ENCODE measurements at places on chromosomes 4 and X.

- DNase-seq, result no peak
These were observed 26.6 kb downstream of the VSIG4 start for GRCh38 chrX:66013194-66013816.

DNA sequence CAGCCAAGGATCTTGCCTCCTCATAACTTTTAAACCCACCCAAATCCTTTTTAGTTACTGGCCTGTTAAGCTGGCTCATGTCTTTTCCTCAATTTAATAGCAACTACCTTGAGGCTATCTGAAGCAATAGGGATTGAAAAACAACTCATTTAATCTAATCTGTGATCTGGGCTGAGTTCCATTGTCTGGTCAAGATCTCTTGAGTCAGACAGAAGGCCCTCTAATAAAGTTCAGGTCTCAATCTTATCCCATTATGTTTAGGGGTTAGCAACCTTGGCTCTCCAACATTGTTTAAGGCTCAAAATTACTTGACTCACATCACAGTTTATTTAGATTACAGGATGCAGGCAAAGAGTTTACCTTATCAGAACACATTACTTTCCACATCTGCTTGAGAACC is 436.1 kb downstream of the ANKRD50 start:
- no peak for DNase-seq

- DNase-seq, result no peak
These were observed 207.4 kb downstream of the MAPK10 start for GRCh38 chr4:86152454-86152853.

- DNase-seq, result no peak
These were observed 38.1 kb downstream of the SEC31A start for GRCh38 chr4:82852751-82853285.

DNA sequence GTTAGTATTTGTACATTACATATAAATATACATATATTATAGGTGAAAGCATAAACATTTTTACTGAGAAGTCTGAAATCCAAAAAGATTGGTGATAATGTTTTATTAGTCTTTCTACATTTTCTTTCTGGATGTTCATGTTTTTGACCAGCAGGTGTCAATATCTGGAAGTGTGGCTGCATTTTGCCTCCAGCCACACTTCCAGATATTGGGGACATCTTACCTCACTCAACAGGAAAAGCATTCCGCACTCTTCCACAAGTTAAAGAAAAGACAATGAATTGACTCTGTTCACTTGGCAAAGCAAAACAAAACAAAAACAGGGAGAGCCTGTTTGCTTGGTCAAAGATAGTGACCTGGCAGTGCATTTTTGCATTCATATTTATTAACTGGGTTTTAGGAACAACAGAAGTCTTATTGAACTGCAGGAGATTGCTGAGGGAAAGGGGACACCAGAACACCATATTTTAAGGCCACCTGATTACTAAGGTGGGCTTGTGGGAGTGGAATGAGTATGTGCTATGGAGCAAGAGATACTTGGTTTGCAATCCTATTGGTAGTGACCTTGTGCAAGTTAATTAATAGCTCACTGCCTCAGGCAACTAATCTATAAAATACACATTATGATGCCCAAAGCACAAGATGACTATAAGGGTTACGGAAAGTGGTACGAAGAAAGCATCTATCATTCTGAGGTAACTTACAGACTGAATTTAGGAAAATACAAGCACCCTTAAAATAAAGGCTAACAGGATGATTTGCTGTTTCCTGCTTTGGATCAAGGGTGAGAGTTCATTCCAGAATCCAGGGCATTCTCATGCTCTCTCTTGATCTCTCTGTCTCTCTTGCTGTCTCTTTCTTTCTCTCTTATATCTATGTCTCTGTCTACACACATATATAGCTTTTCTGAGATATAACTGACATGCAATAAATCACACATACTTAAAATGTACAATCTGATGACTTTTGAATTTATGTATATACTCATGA is 389.9 kb upstream of the EMCN start:
- no peak for DNase-seq

DNA sequence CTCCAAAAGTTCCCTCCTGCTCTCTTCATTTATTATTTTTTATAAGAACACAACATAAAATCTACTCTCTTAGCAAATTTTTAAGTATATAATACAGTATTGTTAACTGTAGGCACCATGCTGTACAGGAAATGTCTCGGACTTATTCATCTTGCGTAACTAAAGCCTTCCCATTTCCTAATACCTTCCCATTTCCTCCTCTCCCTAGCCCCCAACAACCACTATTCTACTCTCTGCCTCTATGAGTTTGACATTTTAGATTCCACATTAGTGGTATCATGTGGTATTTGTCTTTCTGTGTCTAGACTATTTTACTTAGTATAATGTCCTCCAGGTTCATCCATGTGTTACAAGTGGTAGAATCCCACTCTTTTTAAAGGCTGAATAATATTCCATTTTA is 15.8 kb upstream of the SYTL4 start:
- no peak for DNase-seq

- no peak for DNase-seq
These were observed 341.3 kb downstream of the ADGRL3 start for GRCh38 chr4:61541459-61541858.

- DNase-seq, result no peak
These were observed 38.7 kb downstream of the ANXA5 start for GRCh38 chr4:121658125-121658524.

- no peak for DNase-seq
These were observed 16.6 kb upstream of the HPGDS start for GRCh38 chr4:94359221-94359620.

- DNase-seq, result no peak
These were observed 130.5 kb downstream of the CPEB2 start for GRCh38 chr4:15132739-15133138.

DNA sequence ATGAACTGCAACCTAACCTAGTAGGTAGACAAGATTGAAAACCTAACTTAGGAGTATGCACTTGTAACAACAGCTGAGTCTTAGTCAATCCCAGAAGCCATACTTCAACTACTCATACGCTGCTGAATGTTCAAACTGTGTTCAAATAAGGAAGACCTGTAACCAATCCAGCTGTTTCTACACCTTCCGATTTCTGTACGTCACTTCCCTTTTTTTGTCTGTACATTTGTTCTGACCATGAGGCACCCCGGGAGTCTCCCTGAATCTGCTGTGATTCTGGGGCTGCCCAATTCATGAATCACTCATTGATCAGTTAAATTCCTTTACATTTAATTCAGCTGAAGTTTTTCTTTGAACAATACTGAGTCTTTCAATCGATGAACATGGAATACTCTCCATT is 89.5 kb downstream of the BMP3 start:
- DNase-seq, result no peak

GRCh38 chrX:50718776-50719175 is 95.2 kb downstream of the SHROOM4 start:
- no peak for DNase-seq

DNA sequence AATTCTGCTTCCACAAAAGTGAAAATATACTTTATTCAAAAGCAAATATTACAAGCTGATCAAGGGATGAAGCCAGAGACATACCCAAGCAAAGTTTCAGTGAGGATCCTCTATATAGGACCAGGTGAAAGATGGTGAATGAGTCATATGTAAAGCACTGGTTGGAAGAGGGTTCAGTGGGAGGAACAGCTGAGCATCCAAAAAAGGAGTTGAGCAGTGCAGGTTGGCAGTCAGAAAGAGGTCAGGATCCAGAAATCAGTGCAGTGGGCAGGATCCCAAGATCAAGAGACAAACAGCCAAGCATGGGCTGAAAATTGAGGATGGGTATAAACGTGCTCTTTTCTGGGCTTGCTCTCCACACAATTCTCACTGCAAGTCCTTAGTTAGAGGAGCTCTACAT is 30.3 kb downstream of the OTC start:
- DNase-seq, result no peak

GRCh38 chr4:11183356-11183740 is 245.3 kb downstream of the HS3ST1 start:
- DNase-seq, result no peak

GRCh38 chrX:104618106-104618895 is 52.3 kb downstream of the IL1RAPL2 start:
- no peak for DNase-seq

GRCh38 chrX:40483502-40483901 is 97.3 kb upstream of the ATP6AP2 start:
- peak; percentile 8 for DNase-seq

- no peak for DNase-seq
These were observed 45.4 kb downstream of the MAMLD1 start for GRCh38 chrX:150408561-150408960.

DNA sequence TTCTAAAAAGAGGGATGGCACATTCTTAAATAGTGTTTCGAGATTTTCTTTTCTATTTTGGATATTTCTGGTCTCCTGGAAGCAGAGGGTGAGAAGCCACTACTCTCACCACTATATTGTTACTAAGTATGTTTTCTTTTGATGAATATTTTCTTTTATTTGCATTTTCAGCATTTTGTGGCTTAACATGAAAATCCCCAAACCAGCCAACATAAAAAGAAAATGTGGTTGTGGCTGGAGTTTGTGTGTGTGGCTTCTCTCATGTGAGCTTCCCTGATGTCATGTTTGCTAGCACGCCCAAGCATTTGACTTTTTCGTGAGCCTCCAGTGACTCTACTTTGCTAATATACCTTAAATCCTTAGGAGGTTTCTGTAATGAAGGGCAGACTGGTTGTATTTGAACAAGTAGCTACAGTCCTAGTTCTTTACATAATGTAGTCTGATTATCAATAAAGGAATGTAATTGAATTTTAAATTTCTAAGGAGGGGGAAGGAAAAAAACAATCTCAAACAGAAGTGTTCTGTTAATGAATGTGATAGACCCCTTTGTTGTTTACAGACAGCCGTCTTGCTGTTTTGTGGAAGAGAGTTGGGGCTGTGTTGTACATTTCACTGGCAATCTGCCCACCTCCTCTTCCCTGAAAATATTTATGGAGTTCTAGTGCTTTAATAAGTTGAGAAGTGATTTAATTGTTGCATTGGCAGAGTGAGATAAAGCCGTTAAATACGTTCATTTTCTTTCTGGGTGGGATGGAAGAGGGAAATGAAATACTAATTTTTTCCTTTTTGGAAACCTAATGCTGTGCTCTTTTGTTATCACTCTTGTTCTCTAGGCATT is 114.6 kb downstream of the ARHGAP10 start:
- DNase-seq, result no peak

GRCh38 chrX:13223868-13224567 is 95.8 kb downstream of the ATXN3L start:
- no peak for DNase-seq

DNA sequence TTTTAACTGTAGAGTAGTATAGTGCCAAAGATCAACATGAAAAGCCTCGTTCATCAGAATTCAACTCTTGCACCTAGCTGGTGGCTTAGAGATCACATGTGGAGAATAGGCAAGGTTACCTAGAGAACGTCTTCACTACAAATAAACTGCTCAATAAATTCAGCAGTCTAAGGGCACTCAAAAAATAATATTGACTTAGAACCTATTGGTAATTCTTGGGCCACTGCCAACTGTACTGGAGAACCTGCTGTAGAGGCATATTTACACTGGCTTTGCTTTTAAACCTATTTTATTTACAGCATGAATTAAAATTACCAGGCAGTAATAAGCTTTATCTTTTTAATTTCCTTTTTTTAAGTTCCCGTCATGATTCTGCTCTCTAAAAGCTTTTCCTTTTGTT is 343.7 kb downstream of the PDHA2 start:
- DNase-seq, result no peak

DNA sequence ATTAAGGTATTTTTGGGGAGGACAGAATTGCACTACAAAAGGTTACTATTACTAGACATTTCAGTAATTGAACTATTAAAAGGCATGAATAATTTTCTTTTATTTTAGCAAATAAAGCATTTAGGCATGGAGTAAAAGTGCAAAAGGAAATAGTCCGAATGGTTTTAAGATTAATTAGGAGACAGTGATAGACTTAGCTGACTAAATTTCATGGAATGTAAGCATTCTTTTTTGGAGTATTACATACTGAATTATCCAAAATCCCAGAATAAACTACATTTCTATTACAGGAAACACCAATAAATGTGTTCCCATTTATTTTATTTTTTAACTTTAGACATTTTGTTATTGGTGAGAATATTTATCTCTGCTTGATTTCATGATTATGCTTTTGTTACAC is 30.7 kb upstream of the MAP9 start:
- DNase-seq, result no peak

DNA sequence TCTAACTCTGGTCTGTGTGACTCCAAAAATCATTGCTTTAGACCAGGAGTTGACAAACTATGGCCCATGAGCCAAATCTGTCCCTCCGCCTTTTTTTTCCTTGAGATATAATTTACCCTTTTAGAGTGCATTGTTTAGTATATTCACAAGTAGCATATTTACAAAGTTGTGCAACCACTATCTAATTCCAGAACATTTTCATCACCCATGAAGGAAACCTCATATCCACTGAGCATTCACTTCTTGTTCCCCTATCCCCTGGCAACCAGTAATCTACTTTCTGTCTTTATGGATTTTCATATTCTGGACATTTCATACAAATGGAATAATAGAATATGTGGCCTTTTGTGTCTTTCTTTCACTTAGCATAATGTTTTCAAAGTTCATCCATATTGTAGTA is 67.4 kb upstream of the CITED1 start:
- DNase-seq, result no peak

DNA sequence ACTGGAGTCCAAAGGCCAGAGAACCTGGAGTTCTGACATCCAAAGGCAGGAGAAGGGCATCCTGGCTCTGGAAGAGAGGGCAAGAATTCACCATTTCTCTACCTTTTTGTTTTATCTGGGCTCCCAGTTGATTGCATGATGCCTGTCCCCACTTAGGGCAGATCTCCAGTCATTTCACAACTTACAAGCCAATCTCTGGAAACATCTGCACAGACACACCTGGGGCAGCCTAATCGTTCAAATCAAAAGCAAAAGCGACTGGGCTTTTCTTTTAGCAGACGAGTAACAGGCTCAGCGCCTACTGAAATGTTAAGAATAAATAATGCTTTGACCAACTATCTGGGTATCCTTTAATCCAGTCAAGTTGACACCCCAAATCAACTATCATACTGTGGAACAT is 136.0 kb upstream of the NPY2R start:
- DNase-seq, result no peak

GRCh38 chrX:57915680-57916079 is 5.4 kb upstream of the ZXDA start:
- no peak for DNase-seq

GRCh38 chr4:150232029-150232428 is 153.8 kb downstream of the DCLK2 start:
- DNase-seq, result no peak

GRCh38 chrX:12771445-12772069 is 19.7 kb upstream of the PRPS2 start:
- peak; percentile 67 for DNase-seq

DNA sequence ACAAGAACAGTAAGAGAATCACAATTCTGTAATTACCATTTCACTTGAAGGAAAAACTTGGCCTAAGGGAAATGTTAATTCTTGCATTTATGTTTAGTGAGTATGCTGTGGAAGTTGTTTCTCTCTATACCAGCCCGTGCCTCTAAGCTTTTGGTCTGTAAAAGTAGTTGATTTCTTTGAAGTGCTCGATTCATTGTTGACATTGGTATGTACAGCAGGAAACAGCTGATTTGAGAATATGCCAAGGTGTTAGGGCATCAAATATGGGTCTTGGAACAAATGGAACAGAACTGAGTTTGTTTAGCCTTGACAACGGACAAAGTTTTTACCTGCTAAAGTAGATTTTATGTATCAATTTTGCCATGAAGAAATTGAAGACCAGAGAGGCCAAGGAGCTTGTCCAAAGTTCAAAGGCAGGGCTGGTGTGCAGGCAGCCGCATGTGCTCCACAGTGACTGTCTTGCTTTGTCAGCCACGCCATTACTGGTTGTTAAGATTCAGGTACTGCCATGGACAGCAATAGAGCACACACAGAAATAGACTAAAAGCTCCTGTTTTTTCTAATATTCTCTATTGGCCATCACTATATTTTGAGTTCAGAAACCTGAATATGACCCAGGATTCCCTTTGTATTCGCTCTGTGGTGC is 75.5 kb upstream of the TLR3 start:
- DNase-seq, result no peak

Measured in CD4-positive, alpha-beta T cell treated with Interferon alpha-2 for 1 hour (primary cell).